ENCODE measurements at places on chromosomes 11 and 22.

- no peak for DNase-seq
Observed at GRCh38 chr11:85379066-85379465, 248.1 kb downstream of the DLG2 start.

GRCh38 chr22:25064894-25065560, 112.5 kb downstream of the KIAA1671 start:
- DNase-seq = no peak

GRCh38 chr22:35638410-35638809, 9.8 kb upstream of the APOL6 start:
- no peak for DNase-seq

DNA sequence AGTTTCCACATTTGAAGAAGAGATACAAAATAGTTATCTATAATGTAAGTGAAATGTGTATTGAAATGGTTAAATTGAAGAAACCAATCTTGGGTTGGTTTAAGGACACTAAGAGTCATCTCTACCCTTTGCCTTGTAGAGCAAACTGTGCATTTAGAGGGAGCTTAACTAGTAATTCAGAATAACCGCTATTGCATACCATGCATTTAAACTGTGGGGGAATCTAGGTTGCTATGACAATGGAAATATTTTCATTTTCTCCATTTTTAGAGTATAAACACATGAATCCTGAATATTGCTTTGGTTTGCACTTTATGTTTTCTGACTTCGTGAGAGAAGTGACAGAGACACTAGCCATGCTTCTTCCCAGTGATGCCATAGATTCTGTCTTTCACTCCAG, 39.7 kb downstream of the FAT3 start:
- DNase-seq = no peak

DNA sequence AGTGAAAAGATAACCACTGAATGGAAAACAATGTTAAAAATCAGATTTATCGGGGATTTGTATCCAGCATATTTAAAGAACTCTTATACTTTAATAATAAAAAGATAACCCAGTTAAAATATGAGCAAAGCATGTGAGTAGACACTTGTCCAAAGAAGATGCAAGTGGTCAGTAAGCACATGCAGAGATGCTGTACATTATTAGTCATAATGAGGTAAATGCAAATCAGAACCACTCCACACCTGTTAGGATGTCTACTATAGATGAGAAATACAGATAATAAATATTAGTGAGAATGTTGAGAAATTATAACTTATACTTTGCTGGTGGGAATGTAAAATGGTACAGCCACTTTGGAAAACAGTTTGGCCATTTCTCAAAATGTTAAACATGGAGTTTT, 28.0 kb downstream of the QSER1 start:
- no peak for DNase-seq

DNA sequence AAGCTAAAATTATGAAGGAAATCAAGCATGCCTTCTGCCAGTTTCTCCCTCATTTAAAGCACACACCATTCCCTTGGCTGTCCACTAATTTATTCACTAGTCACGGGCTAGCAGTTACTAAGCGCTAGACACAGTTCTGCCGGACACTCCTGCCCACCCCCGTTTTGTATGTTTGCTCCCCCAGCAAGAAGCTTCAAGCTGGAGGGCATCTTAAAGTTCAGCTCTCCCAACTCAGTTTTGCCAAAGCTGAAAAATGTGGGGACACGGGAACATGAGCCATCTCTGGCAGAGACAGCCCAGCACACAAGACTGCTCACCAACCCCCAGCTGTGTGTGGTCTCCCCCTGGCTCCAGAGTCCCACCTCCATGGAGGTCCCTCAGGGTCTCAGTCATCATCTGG, 263.6 kb downstream of the BRD1 start:
- DNase-seq = no peak

- no peak for DNase-seq
Observed at GRCh38 chr11:1892116-1892515, 421 bp upstream of the PRR33 start.

DNA sequence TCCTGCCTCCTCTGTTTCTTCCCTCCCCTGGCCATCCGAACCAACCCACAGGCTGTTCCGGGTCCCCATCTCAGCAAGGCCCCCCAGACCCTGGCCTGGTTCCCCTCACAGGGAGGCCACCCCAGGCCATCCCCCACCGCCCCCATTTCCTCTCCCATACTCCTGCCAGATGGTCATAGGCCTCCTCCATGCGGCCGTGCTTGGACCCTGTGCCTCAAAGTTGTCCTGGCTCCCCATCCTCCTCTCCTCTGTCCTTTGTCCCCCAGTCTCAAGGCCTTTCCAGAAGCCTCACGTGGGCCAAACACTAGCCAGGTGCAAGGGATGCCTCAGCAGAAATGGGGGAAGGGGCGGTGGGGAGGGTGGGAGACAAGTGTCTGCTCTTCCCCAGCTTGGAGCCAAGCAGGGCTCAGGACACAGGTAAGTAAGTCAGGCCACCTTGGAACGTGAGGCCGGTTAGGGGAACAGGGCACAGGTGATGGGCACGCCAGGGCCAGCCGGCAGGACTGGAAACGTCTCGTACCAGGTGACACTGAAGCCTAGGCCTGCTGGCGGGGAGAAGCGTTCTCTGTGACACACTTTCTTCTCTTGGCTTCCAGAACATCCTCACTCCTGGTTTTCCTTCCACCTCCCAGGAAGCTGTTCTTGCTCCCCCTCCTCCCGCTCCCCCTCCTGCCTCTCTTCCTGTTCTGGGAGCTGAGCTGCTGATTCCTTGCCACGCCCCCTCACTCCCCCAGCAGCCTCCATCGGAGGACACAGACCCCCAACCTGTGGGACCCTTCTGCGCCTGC, 31.5 kb upstream of the SLC22A12 start:
- no peak for DNase-seq

DNA sequence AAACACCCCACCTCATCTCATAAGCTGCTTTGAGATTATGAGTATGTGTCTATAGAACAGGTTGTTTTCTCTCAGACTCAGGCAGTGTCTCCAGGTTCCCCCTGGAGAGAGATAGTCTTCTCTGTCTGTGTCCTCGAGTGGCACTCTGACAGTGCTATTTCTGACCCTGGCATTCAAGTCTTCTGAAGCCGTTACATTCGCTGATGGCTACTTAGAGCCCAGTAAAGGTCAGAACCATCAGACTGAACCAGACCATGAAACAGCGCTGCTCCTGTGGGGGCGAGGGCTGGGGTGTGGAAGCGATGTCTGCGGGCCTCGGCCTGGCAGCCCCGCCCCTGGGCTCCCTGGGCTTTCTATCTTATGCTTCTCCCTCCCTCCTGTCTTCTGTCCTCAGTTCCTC, 23.5 kb downstream of the SHISA8 start:
- DNase-seq = no peak

- DNase-seq = no peak
Observed at GRCh38 chr11:47886096-47886495, 37.9 kb upstream of the NUP160 start.

DNA sequence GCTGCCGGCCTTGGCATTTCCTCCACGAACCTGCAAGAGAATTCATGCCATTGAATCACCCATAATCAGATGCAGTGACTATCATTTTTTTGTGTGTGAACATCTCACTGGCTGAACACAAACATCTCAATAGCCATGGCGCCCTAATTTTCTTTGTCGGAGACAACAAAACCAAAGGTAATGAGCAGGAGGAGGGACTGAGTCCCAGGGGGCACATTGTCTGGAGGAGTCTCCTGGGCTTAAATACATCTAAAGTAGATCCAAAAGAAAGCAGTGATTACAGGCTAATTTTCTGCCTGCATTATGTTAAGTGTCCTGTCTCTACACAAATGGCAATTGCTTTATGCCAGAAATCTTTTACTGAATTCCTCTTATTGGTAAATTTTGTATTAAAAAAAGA, 113.5 kb downstream of the NTM start:
- no peak for DNase-seq

- DNase-seq = no peak
Observed at GRCh38 chr11:112590764-112591163, 330.1 kb upstream of the PLET1 start.

DNA sequence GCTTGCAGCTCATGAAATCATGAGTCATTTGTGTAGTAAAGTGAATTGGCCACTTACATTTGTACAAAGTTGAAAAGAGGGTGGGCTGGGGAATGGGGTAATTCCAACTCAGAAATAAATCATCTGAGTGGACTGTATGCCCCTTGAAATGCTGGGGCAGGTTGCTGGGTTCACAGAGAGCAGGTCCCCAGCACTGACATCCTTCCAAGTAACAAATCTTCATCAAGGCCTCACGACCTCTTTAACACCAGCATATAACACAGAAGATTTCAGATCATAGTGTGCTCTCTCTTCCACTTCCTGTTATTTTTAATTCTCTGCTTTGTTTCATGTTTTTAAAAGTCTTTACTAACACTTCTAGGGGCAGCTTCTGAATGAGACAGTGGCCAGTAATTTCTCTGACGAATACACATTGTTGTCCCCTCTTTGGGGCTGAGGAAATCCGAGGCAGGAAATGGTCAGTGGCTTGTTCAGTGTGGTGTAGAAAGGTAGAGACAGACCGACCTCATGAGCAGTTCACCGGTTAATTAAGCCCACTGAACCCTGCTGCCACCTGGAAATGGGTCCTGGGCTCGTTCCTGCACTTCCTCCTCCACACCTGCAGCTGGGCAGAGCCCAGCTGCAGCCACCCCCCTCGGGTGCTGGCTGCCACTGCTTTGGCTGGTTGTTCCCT, 127.7 kb downstream of the MAML2 start:
- no peak for DNase-seq

- DNase-seq = no peak
Observed at GRCh38 chr11:67441098-67441563, 2.1 kb downstream of the CORO1B start.

GRCh38 chr11:95095858-95096587, 6.4 kb downstream of the ENDOD1 start:
- DNase-seq = no peak

DNA sequence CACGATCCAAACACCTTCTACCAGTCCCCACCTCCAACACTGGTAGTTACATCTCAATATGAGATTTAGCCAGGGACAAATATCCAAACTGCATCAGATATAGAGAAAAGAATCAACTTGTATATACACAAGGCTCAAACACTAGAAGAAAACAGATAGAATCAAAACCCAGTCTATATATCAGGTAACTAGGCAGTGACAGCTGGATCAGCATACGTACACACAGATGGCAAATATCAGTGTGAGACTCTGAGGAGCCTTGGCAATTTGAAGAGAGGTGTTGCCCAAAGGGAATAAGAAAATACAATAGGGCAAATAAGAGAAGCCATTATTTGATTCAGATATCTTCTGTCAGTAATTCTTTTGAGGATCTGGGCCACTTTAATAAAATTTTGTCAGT, 951.3 kb upstream of the CHORDC1 start:
- no peak for DNase-seq

DNA sequence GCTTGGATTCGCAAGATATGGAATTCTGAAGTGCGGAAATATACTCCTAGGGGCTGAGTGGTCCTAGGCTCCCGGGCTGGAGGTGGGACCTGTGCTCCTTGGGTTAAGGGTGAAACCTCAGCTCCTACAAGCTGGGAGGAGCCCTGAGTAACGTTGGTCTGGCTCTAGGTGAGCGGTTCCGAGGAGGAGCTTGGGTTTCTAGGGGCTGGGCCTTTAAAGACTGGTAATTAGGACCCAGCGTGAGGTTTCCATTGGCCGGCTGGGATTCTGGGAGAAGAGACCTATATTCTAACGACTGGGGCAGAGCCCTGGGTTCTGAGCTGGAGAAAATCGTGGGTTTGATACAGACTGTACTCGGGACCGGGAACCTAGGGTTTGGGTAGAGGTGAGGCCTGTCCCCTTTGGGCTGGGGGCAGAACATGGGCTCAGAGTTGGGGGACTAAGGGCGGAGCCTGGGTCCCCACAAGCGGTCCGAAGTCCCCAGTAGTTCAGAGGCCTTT, 882 bp upstream of the MAP4K2 start:
- DNase-seq = no peak

- DNase-seq = no peak
Observed at GRCh38 chr11:116294630-116295029, 478.2 kb downstream of the BUD13 start.

All from stimulated activated CD8-positive, alpha-beta memory T cell treated with anti-CD3 and anti-CD28 coated beads, Interleukin-7, amount 100 ng/mL, for 1 hour (primary cell).